Caki2 (cell line): ENCODE measurements at places on chromosomes 4 and X.

GRCh38 chr4:123415977-123416376 lies 19.4 kb downstream of the SPRY1 start:
- DNase-seq, result no peak

DNA sequence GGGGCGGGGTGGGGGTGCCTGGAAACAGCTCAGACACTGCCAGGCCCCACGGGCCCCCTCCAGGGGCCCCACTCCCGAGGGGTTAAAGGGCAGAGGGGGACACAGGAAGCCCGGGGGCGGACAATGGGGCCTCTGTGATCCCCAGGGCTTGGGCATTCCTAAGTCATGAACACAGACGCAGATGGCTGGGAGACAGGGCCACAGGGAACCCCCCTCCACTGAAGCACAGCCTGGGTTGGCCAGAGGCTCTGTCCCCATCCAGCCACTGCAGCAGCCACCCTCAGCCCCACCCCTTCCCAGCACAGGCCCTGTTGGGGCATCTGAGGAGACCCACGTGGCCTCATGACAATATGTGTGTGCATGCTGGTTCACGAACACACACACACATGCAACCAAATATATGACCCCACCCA lies 3.9 kb downstream of the L1CAM start:
- no peak for DNase-seq

DNA sequence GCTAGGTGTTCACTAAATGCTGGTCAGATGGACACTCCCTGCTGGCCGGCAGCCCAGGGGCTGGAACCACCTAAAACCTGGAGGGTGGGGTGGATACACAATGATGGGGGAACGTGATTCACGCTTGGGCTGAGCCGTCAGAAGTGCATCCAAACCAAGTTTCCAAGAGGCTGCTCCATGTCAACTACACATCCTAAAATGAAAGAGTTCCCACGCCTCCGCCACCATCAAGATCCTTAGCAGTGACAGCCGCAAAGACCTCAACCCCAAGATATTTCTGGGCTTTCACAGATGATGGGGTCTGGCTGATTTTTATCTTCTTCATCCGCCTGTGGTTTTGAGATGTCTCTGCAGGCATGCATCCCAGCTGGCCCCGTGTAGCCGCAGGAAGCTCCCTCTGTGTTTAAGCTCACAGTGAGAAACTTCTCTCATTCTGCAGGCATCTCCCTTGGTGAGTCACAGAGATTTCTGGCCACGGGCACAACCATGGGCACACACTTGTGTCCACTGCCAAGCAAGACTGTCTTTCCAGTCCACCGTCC lies 84.4 kb downstream of the HTRA3 start:
- DNase-seq, result no peak

DNA sequence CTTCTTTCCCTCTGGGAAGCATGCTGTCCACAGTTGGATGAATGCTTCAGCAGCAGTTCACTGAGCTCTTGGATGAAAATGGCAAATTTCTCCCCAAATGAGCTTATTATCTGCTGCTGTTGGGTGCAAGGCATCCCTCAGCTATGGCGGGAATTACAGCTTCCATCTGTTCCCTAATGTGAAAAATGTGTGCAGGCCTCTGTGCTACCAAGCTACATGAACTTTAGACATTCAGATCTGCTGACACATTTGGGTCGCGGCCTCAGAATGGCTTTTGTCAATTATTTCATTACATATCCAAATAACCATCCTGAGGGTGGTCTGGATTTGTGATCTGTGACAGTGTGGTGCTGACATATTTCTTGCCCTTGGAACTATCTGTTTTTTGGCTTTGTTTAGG lies 119.5 kb upstream of the SCML1 start:
- DNase-seq, result peak; percentile 6

DNA sequence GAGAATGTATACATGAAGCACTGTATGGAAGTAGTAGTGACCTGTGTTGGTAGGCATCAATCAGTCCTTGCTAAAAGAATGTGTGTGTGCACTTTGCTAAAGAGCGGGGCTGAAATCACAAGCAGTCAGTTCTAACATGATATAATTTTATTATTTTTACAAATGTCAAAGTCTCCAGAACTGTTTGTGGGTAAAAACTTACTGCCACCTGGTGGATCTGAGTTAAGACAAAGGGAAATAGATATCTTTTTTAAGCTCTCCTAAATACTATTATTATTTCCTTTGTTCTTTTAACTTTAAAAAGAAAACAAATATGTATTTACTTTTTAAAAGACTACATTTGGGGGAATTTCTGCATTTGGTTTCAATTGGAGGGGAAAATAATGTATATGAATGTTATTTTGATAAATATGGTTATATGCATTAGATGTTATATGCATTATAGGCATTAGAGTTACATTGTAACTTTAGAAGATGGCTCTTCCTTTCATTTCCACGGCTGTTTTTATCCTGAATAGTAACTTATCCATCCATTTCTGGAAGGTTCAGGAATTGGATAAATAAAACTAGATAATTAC lies 7.8 kb upstream of the CLOCK start:
- DNase-seq, result peak; percentile 29
